ENCODE measurements at places on chromosomes 4 and X.

DNA sequence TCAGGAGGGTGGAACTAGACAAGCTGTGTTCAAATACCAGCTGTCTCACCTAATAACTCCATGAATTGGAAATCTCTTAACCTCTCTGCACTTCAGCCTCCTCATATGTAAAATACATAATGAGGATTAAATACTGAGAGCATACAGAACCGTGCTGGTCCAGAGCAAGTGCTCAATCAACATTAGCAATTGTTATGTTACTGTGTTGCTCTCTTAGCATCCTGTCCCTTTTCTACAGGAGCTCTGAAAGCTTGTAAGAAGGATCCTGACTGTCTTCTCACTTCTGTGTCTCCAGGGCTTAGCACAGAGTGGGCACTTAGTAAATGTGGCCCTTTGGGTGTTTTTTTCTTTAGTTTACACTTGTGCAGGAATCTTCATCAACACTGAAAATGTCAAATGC lies 1456.1 kb upstream of the IGFBP7 start:
- DNase-seq, result no peak

DNA sequence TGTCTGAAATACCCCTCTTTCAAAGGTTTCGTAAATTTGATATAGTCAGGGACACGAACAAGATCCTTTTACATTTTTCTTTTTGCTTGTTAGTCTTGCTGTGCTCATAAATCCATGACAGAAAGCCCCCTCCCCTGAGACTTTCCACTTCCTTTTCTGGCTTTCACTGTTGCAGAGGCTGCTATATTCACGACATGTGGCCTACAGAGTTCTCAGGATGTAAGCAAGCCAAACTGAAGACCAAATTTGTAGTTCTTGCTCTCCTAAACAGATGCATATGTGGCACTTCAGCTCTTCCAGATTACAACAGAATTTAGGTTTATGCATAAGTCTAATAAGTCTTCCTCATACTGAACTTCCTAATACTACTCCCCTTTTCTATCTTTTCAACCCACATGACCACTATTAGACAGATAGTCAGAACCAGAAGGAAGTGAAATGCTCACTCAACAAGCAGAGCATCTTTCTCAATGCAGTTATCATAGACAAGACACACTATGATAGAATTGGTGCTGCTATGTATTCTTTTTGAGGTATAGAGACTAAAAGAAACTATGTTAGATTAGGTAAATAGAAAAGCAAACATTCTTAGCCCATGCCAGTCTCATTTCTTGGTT lies 15.0 kb downstream of the BTK start:
- no peak for DNase-seq

GRCh38 chr4:176323511-176324160 lies 3.9 kb downstream of the SPCS3 start:
- DNase-seq, result no peak

- DNase-seq, result no peak
These were observed 19.9 kb downstream of the PHKA1 start for GRCh38 chrX:72694170-72694569.

- no peak for DNase-seq
These were observed 6.3 kb downstream of the AMMECR1 start for GRCh38 chrX:110311437-110312230.

GRCh38 chrX:118495958-118496762 lies 545 bp downstream of the DOCK11 start:
- peak; percentile 84 for DNase-seq

DNA sequence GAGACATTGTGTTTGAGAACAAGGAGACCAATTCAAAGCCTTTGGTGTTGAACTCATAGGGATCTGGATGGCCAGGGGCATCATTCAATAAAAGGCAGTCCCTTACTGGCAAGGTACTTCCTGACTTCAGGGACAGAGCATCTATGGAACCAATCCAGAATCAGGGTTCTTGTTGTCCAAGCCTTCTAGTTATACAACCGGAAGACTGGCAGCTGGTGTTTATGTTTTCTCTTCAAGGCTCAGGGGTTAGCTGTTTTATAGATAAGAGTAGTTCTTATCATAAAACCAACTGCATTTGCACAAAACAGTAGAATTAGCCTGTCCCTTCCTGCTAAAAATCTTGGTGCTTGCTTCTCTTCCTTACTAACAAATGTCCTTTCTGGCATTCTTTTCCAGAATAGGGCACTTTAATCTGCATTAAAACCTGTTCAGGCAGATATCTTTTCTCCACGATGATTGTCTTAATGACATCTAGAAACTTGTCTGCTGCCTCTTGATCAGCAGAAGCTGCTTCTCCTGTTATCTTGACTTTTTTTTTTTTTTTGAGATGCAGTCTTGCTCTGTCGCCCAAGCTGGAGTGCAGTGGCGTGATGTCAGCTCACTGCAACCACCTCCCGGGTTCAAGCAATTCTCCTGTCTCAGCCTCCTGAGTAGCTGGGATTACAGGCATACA lies 38.4 kb upstream of the ARHGEF6 start:
- no peak for DNase-seq

DNA sequence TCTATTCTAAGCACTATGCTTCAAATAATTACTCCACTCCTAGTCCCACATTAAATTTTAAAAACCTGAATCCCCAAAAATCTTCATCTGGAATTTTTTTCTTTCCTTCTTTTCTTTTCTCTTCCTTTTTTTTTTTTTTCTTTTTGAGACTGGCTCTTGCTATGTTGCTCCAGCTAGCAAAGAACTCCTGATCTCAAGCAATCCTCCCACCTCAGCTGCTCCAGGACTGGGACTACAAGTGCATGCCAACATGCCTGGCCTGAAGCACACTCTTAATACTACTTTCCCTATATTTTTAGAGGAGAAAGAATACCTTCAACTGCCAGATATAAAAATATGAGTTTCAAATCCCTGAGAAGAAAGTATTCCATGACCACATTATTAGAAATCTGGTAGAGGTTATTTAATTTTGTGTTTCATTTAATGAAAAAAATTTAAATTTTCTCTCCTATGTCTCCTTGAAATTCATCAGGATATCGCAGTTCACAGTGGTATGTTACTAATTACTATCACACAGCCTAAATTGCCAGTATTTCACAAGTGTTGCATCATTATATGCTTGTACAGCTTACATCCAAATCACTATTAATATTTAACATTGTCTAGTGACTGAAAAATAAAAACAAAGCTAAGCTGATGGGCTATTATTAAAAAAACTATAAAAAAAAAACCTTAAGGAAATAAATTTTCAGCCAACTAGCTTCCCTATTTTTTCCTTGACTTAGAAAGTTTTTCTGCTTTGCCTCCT lies 227.8 kb downstream of the NAF1 start:
- no peak for DNase-seq

DNA sequence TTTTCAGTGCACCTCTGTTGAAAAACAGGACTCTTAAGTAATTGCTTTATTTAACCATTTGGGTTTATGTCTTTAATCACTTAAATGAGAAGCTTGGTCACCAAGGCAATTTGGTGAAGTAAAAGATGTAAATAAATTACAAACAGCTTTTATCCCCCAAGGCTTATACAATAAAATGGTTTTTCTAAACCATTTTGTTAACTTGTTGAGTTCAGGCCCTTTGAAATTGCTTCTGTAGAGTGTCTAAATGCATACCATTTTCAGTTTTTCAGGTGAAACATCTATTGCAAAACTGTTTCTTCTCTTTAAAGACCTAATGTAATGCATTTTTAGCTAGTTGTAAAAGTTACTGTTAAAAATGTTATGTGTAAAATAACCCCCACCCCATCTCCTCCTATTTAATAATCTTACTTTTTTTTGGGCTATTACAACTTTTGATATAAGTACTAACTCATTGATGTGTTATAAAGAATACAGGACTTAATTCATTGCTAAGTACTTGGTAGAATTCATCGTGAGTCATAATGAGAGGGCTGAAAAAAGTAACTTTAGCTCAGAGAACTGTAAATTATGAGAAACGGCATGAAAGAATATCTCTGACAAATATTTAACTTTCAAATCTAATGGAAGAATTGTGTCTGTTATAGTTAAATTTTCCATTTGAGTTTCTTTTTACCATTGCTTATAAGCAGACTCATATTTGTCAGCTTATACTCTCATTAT lies 4.5 kb downstream of the RAPGEF2 start:
- DNase-seq, result no peak

DNA sequence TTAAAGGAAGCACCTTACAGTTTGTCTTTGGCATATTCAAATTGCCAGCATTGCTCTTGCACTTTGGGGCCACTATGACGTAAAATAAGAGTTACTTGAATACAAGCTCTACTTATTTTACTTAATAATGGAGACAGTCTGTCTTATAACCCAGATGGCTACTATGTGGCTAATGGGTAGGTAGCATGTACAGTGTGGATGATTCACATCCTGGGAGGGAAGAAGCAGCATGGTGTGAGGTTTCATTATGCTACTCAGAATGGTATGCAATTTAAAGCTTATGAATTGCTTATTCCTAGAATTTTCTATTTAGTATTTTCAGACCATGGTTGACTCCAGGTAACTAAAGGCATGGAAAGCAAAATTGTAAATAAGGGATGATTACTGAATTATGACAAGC lies 761.8 kb upstream of the ATOH1 start:
- DNase-seq, result no peak

- DNase-seq, result no peak
These were observed 13.9 kb downstream of the ALB start for GRCh38 chr4:73417973-73418372.

GRCh38 chr4:161238033-161238432 lies 925.8 kb downstream of the FSTL5 start:
- DNase-seq, result no peak

- no peak for DNase-seq
These were observed 306.9 kb upstream of the SLIT2 start for GRCh38 chr4:19944806-19945205.

DNA sequence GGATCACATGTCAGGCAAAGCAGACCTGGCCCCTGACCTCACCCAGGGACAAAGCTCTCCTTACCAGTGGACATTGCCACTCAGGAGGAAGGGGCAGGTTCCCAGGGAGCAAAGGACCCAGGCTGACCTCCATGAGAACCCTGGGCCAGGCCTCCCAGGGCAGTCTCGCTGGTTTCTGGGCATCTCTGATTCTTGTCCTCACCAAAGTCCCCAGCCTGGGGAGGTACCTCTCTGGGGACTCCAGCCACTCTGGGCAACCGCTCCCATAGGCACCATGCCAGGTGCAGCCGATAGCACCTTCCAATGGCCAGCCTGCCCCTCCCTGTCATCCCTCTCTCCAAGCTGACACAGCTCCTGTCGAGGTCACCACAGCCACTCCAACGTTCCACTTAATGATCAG lies 7.9 kb downstream of the EVC2 start:
- DNase-seq, result no peak

- DNase-seq, result no peak
These were observed 6.1 kb downstream of the AKAP17A start for GRCh38 chrX:1597345-1598020.

DNA sequence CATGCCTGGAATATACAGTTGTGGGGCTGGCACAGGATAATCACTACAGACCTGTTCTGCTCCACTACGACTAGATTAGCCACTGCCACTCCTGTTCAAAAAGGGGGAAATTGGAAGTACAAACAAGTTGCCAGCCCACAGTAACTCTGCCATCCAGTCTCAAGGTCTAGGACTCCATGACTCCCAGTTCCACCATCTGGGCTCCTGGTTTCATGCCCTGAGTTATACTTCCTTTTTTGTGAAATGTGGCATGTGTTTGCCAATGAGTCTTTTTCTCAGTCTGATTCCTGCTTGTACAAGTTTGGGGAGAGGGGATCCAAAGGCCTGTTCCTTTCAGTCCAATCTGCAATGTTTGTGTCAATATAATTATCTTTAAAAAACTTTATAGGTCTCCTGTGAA lies 1.0 kb upstream of the BLOC1S4 start:
- no peak for DNase-seq

GRCh38 chrX:148417934-148418333 lies 82.5 kb upstream of the AFF2 start:
- DNase-seq, result no peak

DNA sequence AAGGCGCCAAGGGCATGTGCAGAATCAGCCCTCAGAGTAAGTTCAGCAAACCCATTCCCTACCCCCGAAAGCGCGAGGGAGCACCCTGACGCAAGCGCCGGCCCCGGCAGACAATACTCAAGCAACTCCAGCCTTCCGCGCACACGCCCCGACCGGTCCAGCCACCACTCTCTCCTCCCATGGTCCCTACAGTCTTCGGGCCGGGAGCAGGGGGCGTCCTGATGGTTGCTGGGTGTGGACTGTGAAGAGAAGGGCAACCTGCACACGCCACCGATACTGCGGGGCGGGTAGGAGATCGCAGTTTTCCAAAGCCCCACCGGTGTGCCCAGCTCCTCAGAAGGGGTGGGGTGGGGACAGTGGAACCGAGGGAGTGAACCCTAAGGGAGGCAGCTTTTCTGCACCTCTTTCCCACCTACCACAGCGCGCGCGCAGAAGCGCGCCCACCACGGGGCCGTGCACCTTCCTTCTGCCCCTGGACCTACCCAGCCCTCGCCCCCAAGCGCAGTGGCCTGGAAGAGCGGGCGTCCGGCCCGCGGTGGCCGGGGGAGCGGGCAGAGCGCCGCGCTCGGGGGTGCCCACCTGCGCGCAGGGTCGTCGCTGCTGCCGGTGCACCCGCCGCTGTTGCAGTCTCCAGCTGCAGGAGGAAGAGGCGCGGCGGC lies 650.2 kb upstream of the DIPK2B start:
- DNase-seq, result no peak

DNA sequence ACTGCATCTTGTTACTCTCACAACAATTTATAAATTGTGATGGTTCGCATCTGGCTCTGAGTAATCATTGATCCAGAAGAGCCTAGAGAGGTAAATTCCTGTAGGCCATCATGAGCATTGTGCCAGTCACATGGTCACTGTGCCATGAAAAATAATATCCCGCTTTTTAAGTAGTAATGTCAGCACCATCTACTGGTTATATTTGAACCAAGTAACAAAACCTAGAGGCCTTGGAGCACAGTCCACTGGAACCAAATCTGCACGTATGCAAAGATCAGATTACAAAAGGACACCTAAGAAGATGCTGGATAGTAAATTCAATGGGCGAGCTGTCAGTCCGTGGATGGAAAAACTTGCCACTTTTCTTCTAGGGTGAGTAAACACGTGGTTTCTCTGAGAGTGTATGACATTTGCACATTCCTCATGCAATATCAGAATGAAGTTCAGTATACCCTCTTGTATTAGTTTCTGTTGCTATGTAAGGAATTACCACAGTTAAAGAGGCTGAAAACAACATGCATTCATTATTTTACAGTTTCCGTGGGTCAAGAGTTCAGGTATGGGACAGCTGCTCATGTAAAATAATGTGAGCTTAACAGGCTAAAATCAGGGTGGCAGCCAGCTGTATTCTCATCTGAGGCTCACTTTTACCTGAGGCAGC lies 26.8 kb downstream of the FAM114A1 start:
- no peak for DNase-seq

All from CD4-positive, alpha-beta T cell treated with Interleukin-2 at 100 ng/mL for 4 hours (primary cell).